ENCODE measurements at places on chromosomes 11 and 22.

- DNase-seq: no peak
These were observed 113.9 kb downstream of the ARL14EP start for GRCh38 chr11:30436801-30437200.

DNA sequence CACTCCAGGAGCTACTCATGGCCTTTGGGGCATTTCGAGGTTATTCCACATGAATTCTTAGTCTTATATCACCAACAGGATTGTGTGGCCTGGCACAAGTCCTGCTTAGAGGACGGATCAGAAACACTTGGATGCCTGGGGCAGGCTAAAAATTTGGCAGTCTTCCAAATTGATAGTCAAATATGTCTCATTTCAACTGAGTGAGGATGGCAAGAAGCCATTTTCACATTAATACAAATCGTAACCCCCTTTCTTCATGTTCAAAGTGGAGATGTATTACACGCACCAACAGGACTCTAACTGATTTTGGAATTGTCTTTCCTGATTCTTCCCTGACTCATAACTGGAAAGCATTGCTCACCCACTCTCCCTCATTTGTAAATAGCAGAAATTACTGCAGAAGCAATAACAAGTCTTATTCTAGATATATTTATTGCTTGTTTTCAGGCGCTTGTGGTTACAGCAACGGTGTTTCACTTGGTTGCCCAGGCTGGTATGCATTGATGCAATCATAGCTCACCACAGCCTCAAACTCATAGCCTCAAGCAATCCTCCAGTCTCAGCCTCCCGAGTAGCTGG lies 10.3 kb upstream of the CCDC86 start:
- DNase-seq: no peak

- DNase-seq: no peak
These were observed 25.8 kb downstream of the USP35 start for GRCh38 chr11:78214331-78215194.

DNA sequence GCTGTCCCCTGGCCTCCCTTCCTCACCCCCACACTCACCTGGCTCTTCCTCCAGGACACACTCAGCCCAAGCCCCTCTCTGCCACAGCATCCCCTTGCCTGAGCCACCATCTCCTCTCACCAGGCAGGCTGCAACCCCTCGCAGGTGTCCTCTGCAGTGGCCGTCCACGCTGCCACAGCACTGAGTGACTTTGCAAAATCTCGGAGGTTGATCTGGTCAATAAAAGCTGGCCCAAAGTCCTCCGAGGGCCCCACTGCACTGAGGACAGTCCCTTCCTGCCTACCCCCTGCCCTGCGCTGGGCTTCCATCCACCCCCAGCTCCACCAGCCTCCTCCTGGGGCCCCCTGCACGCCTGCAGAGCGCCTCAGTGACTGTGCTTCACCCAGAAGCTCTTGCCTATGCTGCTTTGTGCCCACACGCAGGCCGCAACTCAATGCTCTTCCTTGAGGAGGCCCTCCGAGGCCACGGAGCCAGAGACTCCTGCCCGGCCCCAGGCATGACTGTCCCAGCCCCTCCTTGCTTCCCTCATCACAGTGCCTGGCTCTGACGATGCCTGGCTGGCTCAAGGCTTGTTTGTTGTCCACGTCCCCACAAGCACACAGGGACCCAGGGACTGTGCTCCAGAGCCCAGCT lies 30.8 kb upstream of the SLC22A12 start:
- no peak for DNase-seq

GRCh38 chr22:46500201-46500600 lies 37.2 kb downstream of the CELSR1 start:
- no peak for DNase-seq

DNA sequence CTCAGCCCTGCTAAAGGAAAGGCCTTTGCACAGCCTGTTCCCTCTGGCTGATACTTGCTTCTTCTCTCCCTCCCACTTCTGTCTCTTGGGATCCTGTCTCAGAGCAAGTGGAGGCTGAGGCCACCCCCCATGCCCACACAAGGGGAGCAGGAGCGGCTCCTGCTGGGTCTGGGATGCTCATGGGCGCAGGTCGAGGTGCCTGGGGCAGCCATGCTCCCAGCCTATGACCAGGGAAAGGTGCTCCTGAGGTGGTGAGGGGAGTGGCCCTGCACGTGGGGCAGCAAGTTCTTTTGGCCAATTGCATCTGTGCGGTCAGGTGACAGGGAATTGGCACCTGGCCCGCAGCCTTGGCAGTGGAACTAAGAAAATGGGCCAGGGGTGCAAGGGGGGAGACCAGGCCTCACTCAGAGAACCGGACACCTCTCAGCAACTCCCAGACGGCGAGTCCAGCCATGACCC lies 1.5 kb downstream of the MAPK11 start:
- no peak for DNase-seq

- no peak for DNase-seq
These were observed 5.5 kb downstream of the PHRF1 start for GRCh38 chr11:581752-582151.

DNA sequence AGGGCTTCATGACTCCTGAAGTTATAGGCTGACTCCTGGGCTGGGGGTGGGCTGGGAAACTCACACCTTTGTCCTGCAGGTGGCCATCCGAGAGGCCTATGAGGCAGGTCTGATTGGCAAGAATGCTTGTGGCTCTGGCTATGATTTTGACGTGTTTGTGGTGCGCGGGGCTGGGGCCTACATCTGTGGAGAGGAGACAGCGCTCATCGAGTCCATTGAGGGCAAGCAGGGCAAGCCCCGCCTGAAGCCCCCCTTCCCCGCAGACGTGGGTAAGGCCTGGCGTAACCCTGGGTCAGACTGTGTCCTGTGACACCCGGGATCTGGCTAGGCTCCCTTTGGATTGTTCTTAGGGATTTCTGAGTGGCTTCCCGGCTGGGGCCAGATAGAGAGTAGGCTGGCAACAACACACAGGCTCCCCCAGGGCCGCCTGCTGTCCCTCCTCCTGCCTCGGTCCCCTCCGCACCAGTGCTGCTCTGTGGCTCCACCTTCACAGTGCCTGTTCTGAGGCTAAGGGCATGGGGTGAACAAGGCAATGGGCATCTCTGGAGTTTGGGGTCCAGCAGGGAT lies 3.6 kb downstream of the NDUFV1 start:
- no peak for DNase-seq

GRCh38 chr11:71474771-71475483 lies 21.9 kb downstream of the NADSYN1 start:
- no peak for DNase-seq

GRCh38 chr22:23248583-23248982 lies 68.3 kb downstream of the BCR start:
- no peak for DNase-seq

- no peak for DNase-seq
These were observed 1.9 kb downstream of the MS4A1 start for GRCh38 chr11:60457576-60457975.

DNA sequence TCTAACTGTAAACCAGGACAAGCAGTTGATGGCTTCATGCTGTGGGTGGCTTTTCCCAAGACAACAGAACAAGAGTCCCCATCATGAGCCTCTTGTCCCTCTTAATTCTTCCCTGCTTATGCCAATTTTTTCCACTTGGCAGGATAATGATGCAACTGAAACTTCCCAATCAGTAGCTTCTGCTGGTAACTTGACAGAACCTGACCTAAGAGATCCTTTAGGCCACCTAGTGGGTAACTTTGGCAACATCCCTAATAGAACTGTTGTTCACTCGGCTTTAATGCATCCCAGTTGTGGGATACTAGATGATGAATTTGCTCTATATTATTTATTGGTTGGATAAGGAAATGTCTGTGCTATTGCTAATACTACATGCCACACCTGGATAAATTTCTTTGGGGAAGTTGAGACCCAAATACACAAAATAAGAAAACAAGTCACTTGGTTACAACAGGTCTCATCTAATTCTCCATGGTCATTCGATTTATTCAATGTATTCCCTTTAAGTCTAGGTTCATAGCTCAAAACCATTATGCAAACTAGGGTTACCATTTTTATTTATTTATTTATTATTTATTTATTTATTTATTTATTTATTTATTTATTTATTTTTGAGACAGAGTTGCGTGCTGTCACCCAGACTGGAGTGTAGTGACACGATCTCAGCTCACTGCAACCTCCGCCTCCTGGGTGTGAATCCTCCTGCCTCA lies 41.4 kb upstream of the NFAM1 start:
- DNase-seq: no peak

DNA sequence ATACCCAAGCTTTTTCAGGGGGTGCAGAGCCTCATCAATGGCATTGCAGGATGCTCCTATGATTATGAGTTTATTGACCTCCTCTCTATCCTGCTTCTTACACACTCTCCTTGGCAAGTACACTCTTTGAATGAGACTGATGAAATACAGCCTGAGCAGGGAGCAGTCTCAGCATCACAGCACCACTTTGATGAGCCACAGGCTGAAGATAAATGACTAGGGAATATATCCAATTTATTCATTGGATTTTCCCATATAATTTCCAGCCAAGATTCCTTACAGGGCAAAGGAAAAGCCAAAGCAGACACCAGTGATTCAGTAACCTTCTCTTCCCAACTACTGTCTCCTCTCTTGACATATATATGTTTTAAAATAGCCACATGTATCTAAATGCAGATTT lies 79.2 kb downstream of the CASP12 start:
- no peak for DNase-seq

DNA sequence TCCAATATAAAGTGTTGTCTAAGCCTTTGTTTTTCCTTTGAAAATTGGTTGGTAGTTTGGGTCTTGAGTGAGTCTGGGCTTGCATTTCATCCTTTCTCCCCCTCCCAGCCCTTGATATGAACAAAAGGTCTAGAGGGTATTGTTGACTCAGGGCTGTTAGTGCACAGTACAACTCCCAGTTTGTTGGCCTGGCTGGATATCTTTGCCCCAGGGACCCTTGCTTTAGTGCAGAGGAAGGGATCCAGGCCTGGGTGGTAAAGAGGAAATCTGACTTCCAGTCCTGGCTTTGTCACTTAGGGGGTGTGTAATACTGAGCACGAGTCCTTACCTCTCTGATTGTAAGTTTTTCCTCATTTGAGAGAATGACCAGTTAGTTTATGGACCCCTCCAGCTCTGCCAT lies 330.4 kb downstream of the TMEM135 start:
- DNase-seq: no peak

GRCh38 chr11:70454197-70454767 lies 56.0 kb downstream of the CTTN start:
- DNase-seq: no peak

DNA sequence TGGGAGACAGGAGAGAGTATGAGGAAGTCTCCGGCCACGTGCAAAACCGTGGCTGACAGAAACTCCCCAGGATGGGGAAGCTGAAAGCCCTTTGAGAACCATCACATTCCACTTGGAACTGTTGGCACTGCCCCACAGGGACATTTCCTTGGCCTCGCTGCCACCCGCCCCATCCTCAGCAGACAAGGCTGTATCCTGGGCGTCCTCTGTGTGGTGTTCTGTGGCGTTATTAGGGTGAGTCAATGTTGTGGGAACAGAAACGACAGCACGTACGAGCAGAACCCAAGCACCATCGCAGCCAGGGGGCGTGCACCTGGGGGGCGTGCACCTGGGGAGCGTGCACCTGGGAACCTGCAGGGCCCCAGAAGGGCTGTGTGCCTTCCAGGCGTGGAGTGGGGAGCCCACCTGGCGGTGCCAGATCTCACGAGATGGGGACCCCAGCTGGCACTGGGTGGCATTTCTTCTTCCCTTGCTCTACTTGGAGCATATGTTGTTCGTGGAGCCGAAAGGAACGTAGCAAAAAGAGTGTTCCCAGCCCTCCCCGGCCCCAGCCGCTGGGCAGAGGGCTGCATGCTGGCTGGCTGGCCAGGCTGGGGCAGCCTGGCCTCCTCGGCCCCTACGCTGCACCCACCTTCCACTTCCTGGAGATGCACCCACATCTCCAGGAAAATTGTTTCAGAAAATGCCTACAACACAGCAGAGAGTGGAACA lies 35.4 kb downstream of the NFAM1 start:
- no peak for DNase-seq

DNA sequence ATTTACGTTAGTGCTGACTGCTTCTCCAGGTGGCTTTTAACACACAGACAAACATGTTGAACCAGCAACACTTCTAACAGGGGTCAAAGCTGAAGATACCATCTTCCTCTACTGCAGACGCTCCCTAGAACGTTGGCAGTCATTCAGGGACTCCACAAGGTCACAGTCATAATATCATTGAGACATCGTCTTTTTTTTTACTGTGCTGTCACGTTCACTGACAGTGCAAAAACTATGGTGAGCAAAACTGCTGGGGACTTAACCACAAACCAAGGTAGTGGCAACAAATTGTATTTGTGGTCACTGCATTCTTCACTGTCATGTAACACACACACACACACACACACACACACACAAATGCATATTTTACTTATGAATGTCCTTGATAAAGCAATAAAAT lies 244.9 kb downstream of the CASP12 start:
- no peak for DNase-seq

DNA sequence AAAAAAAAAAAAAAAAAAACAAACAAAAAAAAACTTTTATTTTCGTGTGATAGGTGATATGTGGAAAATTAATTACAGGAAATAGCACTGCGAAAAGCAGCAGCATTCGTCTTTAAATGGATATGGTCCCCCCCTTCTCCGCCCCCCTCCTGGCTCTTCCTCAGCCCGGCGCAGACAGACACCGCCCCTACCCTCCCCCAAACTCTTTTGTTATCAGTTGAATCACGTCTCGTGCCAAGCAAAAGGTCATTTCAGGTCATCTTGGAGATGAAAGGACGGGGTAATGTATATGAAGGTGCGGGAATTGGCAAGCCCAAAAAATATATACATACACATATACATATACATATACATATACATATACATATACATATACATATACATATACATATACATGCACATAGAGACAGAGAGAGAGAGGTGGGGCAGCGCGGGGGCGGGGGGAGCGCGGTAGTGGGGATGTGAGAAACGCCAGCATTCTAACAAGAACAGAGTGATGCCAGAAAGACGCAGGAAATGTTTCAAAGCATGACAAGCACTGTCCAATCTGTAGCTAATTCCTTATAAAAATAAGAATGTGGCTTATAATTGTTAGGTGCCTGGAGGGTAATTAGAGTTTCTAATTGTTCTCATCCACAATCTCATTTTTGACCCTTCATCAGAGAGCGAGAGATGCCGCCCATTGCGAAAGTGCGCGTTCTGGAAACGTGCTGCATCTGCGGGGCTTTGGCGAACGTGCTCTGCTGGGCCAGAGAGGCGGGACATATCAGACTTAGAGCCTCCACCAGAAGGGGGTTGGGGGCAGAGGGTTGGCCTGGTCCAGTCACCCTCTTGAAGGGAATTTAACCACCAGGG lies 214.5 kb upstream of the UBASH3B start:
- DNase-seq: peak; percentile 60

GRCh38 chr11:104968856-104969776 lies 742 bp upstream of the CASP4 start:
- DNase-seq: peak; percentile 71
